ENCODE measurements at places on chromosomes 4 and X. TPM values are rescaled to one million over a fixed set of nuclear protein-coding genes. Genes with fewer than 3 reads are reported as not detected.

PPBP gene
- not detected for total RNA-seq

CSAG1 gene
- total RNA-seq: not detected

IL3RA gene
- 3.2 TPM for total RNA-seq

GRCh38 chr4:37615059-37615719 is 71.0 kb downstream of the RELL1 start:
- no peak for DNase-seq

DNA sequence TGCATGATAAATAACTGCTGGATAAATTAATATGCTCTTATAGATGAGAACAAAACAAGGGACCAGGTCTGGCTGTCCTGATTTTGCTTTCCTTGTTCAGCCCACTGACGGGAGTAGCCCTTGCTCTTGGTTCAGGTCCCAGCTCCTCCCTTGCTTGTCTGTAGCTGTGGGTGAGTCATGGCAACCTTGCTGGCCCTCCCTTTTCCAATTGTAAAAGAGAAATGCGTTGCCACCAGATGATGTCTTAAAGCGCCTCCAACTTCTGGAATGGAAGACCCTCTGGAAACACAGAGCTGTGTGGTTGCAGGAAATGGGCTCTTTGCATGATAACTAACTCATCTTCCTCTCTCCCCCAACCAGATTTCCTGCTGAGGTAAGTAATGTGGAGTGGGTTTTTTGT is 171.4 kb downstream of the AASDH start:
- DNase-seq: peak; percentile 68

NAT8L gene
- 3.9 TPM for total RNA-seq

PAGE2 gene
- not detected for total RNA-seq

DNA sequence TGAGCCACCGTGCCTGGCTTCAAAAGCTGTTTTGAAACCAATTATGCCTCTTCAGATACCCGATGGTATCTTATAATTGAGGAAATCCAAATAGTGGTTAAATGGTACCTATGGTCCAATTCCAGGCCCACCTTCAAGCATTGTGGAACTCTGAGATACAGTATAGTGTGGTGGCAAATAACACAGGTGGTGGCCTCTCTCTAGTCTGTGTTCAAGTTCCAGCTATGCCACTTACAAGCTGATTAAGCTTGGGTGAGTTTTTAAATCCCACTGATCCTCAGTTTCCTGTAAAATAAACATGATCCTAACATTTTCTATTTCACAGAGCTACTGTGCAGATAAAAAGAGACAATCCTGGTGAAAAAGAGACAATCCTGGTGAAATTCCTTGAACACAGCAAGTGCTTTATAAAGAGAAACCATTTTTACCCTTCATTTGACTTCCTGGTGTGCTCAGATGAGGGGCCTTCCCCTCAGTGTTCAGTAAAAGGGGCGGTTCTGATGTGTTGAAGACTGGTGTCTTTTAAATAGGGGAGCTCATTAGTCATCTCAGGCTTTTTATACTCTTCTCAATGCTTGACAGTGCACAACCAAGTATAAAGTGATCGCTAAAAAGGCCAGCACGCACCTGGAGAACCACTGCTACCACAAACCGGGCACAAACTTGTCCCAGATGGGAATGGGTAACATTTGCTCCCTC is 30.8 kb upstream of the CD40LG start:
- DNase-seq: no peak

DNA sequence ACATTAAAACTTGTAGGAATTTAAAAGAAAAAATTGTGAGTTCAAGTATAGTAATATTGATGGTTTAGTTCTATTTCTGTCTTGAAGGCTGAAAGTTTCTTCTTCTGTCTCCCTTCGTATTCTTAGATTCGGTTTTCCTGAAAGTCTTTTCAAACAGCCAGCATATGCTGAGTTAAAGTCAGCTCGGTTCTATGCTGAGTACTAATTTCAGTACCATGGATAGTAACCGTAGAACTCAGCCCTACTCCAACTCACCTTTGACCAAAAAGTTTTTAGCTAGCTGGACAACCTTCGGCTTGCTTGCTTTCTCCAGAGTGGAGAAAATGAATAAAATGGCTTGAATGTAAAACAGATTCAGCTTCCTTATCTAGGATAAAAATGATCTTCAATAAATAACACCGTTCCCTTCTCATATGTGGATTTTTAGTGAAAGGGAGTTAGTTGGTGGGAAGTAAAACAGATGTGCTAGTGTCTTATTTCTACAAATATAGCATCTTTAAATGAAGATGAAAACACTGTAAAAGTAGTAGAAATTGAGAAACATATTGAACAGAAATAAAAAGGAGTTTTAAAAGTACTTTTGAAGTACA is 5.2 kb downstream of the POU4F2 start:
- DNase-seq: no peak

DNA sequence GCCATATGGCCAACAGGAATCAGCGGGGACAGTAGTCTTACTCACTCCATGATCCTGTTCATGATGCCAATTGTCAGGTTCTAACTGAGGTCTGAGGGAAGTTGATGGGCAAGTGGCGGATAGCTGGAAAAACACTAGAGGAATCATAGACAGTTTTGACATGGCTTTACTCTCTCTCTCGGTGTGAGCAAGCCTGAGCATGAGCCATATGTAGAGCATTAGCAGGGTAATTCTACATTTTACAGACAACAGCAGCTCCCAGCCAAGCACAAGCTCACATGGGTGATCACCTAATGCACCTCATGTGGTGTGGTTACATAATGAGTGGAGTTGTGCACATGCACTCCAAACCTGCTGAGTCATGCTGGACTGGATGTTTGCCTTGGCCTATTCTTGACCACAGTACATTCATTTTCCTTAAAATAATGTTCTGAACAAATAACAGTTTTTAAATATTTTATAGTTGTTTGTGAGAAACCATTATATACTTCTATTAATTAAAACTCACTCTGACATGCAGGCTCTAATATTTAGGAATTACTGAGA is 429.2 kb downstream of the GPAT3 start:
- no peak for DNase-seq

GRCh38 chr4:174764105-174764729 is 64.8 kb downstream of the GLRA3 start:
- no peak for DNase-seq

FAM156B gene
- total RNA-seq: 13.8 TPM

DGKK gene
- total RNA-seq: not detected

CITED1 gene
- total RNA-seq: 0.74 TPM

MGARP gene
- total RNA-seq: 1.3 TPM

WDR44 gene
- total RNA-seq: 11.4 TPM
